H9 (cell line): ENCODE measurements at places on chromosomes 7 and 10.

- H3K4me1 ChIP-seq = peaks cover 7% of the 10 kb centered on the region
- DNase-seq = no peak
- no peaks in the 10 kb centered on the region for H3K27me3 ChIP-seq
These were observed 152.0 kb downstream of the MACC1 start for GRCh38 chr7:20064974-20065862.

DNA sequence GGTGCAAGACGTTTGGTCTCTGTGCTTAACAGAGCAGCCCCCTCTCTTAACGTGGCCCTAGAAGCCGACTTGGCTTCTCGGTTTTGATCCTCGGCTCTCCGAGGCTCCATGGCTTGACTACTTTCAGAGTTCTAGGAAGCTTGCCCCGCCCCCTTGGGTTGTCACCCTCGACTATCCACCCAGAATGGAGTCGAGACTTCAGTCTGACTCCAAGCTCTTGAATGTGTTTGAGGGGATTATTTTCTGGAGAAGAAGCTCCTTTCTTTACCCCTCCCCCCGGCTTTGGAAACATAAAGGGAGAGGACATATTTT, 448 bp downstream of the SEC24C start:
- no peaks in the 10 kb centered on the region for H3K27me3 ChIP-seq
- peak overlapping the region; percentile 98 for H3K4me3 ChIP-seq
- peak overlapping the region; percentile 92 for H3K27ac ChIP-seq
- H3K36me3 ChIP-seq = peaks cover 22% of the 10 kb centered on the region

DNA sequence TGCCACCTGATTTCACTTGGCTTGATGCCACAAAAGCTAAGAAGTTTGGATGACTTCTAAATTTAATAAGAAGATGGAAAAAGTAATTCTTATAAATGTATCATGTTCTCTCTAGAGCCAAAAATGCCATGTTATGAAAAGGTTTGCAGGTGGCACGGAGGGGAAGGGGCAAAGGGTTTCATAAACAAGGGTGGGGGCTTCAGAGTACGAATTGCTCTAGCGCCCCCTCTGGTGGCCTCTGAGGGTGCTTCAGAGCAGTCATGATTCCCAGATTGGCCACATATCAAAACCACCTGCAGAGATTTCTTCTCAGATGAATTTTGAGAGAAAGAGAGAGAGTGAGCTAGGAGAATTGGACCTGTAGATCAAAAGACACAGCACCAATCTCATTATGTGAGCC, 208.6 kb upstream of the YAE1 start:
- no peak overlapping the region for H3K4me3 ChIP-seq
- H3K27me3 ChIP-seq = no peaks in the 10 kb centered on the region
- peak; percentile 47 for DNase-seq
- no peak overlapping the region for H3K27ac ChIP-seq
- H3K4me1 ChIP-seq = peaks cover 6% of the 10 kb centered on the region

DNA sequence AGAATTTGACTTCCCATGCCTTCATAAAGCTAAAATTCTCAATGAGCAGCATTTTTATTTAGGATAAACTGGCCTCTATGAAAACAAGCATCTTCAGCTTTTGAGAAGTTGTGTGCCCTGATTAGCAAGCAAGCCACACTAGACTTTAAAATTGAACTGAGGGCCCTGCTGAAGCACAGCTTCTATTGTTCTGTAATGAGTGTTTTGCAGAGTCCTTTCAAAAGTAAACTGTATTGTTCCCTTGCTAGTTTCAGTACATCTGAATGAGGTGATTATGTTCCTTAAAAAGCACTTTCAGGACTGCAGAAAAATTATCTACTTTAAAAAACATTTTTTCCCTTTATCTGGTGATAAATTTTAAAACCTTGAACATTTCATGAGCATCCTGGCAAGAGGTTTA, 113.3 kb upstream of the PRPS1L1 start:
- no peak overlapping the region for H3K4me3 ChIP-seq
- H3K4me1 ChIP-seq = no peaks in the 10 kb centered on the region
- no peak overlapping the region for H3K27ac ChIP-seq
- no peak for DNase-seq
- H3K36me3 ChIP-seq = no peaks in the 10 kb centered on the region
